ENCODE measurements at places on chromosomes 12 and 14.

DNA sequence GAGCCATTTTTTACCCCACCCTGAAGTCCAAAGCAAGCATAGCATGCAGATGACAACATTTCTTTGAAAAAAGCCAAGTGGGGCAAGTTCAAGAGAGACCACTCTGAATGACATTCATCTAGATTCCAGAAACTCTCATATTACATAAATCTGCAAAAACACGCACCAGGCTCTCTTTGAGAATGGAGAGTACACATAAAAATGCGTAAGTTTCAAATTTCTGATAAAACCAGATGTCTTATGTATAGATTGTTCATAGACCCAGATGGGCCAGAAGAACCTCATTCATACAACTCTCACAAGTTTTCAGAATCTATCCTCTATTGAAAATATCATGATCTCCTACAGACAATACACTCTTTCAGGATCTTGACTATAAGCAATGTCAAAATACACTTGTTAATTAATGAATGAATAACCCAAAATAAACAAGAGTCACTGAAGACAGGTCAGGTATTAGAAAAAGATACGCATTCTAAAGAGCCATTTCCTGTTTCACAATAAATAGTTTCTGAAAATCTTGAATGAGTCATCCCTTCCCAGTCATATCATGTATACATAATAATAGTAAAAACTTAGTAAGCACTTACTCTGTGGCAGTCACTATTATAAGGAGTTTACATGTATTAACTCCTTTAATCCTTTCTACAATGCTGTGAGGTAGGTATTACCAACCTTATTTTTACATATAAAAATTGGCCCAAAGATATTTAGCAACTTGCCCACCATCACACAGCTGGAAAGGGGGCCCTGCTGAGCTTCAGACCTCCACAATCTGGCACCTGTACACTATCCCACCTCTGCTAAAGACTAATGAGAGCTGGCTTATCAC is 72.0 kb downstream of the PPP2R5E start:
- peak; percentile 69 for DNase-seq

GRCh38 chr12:45705404-45705803 is 24.1 kb upstream of the ARID2 start:
- no peak for DNase-seq

- no peak for DNase-seq
Measured at GRCh38 chr12:62252576-62252975, 7.6 kb upstream of the USP15 start.

DNA sequence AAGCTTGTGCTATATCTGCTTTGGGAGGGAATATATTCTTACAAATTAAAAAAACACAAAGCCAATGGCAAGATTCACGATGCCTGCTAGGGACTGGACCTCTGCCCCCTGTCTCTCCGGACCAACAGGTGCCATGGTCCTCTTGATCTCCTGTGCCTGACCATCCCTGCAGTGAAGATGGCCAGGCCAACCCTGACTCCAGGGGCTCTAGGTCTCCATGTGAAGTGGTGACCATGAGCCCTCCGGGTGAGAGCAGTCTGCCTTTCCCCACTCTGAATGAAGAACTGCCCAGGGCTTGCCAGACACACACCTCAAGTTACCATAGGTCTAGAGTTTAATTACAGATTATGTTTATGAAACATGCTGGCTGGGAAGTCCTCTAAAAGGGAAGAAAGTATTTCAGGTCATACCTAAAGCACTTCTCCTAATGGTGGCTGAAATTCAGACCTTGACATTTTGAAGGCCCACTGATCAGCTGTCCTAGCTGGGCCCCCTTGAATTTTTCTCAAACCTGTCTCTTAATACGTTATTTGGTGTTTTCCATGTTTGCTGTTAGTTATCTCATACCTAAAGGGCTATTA is 1.4 kb downstream of the ARHGDIB start:
- no peak for DNase-seq

DNA sequence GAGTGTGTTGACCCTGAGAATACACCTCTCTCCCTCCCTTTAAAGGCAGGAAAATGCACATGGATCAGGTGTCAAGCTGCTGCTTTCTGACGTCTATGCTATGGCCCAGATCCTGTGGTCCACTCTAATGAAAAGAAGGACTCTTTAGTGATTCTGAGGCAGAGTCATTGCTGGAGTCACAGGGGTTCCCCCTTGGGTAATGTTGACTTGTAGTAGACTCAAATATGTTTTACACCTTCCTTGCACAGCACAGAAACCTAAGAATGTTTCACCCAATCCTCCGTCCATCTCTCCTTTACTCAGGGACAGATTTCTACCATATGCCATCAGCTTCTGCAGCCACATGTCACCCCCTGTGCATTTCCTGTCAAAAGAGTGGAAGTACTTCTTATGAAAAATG is 525.4 kb downstream of the TMEM121 start:
- no peak for DNase-seq

- no peak for DNase-seq
Measured at GRCh38 chr14:30692669-30693068, 70.5 kb downstream of the SCFD1 start.

GRCh38 chr12:110174373-110174996 is 50.3 kb downstream of the IFT81 start:
- DNase-seq = no peak

- no peak for DNase-seq
Measured at GRCh38 chr12:54053751-54054741, at the start of gene HOXC4. HOXC4 (plus strand) TSS chr12:54053835; CDS start chr12:54053923, 88 bp downstream.

- DNase-seq = no peak
Measured at GRCh38 chr12:132154341-132154761, 10.1 kb downstream of the NOC4L start.

GRCh38 chr12:30932881-30933280 is 6.3 kb downstream of the TSPAN11 start:
- no peak for DNase-seq

- no peak for DNase-seq
Measured at GRCh38 chr14:25516838-25517237, 466.9 kb upstream of the STXBP6 start.
